T-helper 17 cell (primary cell): ENCODE measurements at places on chromosomes 1 and 21. TPM values are rescaled to one million over a fixed set of nuclear protein-coding genes. Genes with fewer than 3 reads are reported as not detected.

Gene F3
- total RNA-seq = 0.50 TPM

Gene LCE2A
- not detected for total RNA-seq

Gene RBP7
- total RNA-seq = 1.1 TPM

Gene AQP10
- total RNA-seq = 0.42 TPM

Gene HSPB7
- not detected for total RNA-seq

Gene APCS
- not detected for total RNA-seq

Gene PLXNA2
- 2.2 TPM for total RNA-seq

Gene GSTM2
- total RNA-seq = 117 TPM

Gene RXRG
- total RNA-seq = not detected

DNA sequence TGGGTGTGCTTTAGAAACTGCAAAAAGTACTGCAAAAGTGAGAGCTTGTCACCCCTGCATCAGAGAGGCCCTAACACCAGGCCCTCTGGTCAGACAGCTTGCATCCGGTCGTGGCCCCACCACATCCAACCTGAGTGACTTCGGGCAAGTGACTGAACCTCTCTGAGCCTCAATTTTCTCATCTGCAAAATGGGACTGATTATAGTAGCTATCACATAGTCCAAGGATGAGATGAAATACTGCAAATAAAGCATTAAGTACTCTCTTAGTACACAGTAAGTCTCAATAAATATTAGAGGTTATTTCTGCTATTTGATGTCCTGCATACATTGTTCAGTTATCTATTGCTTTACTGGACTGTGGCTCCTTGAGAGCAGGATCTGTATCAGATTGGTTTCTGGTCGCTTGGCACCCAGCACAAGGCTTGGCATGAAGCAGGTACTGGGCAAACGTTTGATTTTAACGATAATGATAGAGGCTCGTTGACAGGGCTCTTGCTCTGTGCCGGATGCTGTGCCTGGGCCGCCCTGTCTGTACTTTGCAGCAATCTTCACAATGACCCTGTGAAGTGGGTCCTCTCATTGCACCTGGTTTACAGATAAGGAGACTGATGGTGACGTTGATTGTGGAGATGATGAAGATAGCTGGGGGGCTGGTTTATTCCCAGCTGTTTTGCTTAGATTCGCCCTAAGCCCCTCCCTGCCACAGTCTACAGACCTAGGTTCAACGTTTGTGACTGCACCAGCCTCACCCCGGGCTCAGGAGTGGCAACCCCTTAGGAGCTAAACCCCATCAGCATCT is 43.6 kb downstream of the RAP1GAP start:
- peaks cover 2% of the 10 kb centered on the region for H3K36me3 ChIP-seq
- no peak overlapping the region for H3K4me3 ChIP-seq
- no peak for DNase-seq
- H3K27me3 ChIP-seq = peaks cover 28% of the 10 kb centered on the region
- peaks cover 7% of the 10 kb centered on the region for H3K4me1 ChIP-seq
- no peak overlapping the region for H3K27ac ChIP-seq

DNA sequence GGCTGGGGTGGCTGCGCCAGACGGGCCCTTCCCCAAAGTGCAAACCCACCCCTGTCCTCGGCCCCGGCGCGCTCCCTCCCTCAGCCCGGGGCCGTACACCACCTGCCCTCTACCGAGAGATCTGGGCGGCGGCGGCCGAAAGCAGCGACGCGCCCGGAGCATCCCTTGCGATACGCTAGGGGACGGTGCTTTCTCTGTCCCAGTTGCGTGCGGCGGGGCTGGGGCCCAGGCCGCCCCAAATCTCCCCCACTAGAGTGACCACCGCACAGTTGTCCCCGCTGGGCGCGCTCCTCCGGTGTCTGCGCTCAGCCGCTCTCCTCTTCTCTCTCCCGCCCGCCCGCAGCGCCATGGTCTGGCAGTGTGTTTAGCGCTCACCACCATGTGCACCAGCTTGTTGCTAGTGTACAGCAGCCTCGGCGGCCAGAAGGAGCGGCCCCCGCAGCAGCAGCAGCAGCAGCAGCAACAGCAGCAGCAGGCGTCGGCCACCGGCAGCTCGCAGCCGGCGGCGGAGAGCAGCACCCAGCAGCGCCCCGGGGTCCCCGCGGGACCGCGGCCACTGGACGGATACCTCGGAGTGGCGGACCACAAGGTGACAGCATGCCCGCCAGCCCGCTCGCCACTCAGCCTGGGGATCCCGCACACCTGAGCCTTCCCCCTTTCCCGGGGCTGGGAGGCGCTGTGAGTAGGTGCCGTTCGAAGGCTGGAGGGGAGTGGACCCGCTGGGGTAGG is 1.0 kb downstream of the ST6GALNAC5 start:
- no peak overlapping the region for H3K27ac ChIP-seq
- peak overlapping the region; percentile 80 for H3K4me3 ChIP-seq

DNA sequence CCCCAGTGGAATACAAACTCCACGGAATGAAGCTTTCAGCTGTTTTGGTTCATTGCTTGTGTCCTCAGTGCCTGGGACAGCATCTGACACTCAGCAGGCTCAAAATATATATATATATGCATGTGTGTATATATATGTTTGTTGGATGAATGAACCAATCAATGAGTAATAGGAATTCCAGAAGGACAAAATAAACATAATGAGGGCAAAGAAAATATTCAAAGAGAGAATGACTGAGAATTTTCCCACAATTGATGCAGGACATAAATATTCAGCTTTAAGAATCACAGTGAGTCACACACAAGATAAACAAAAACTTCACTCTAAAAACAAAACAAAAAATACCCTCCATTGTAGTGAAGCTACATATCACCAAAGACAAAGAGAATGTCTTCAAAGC is 64.0 kb downstream of the CHD5 start:
- no peak overlapping the region for H3K4me3 ChIP-seq
- no peak for DNase-seq
- no peaks in the 10 kb centered on the region for H3K4me1 ChIP-seq
- no peaks in the 10 kb centered on the region for H3K36me3 ChIP-seq
- no peak overlapping the region for H3K27ac ChIP-seq

GRCh38 chr1:215635827-215636226 is 68.7 kb downstream of the KCTD3 start:
- no peak for DNase-seq
- H3K4me1 ChIP-seq = no peaks in the 10 kb centered on the region
- no peaks in the 10 kb centered on the region for H3K27me3 ChIP-seq

- H3K4me1 ChIP-seq = no peaks in the 10 kb centered on the region
- no peaks in the 10 kb centered on the region for H3K27me3 ChIP-seq
- H3K36me3 ChIP-seq = no peaks in the 10 kb centered on the region
- H3K4me3 ChIP-seq = no peak overlapping the region
These were observed 221.0 kb downstream of the DSCAM start for GRCh38 chr21:40625991-40626390.

GRCh38 chr1:207981976-207982375 is 71.1 kb upstream of the CD34 start:
- peaks cover 4% of the 10 kb centered on the region for H3K36me3 ChIP-seq
- no peak for DNase-seq
- H3K27ac ChIP-seq = no peak overlapping the region
- H3K4me1 ChIP-seq = no peaks in the 10 kb centered on the region
- peaks cover 66% of the 10 kb centered on the region for H3K27me3 ChIP-seq

- DNase-seq = no peak
- peaks cover 2% of the 10 kb centered on the region for H3K36me3 ChIP-seq
- H3K4me1 ChIP-seq = peaks cover 4% of the 10 kb centered on the region
- no peak overlapping the region for H3K4me3 ChIP-seq
- H3K27ac ChIP-seq = no peak overlapping the region
These were observed 8.0 kb downstream of the PHLDA3 start for GRCh38 chr1:201460814-201461644.

DNA sequence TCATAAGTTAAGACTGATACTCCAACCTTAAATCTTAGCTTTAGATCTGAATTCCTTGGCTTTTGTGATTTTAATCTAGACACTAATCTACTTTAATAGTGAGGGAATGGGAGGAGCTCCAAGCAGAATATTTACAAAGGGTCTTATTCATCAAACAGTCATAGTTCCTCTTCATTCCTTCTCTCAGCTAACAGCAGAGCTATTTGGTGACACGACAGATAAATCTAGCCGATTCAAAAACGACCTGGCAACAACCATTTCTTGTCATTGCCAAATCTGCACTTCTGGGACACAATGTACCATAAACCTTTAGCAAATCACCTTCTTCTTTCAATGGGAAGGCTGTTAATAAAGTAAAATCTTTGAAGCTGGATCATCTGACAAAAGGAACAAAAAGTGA is 52.8 kb upstream of the FOXD3 start:
- no peaks in the 10 kb centered on the region for H3K4me1 ChIP-seq
- peaks cover 43% of the 10 kb centered on the region for H3K27me3 ChIP-seq
- H3K27ac ChIP-seq = no peak overlapping the region

DNA sequence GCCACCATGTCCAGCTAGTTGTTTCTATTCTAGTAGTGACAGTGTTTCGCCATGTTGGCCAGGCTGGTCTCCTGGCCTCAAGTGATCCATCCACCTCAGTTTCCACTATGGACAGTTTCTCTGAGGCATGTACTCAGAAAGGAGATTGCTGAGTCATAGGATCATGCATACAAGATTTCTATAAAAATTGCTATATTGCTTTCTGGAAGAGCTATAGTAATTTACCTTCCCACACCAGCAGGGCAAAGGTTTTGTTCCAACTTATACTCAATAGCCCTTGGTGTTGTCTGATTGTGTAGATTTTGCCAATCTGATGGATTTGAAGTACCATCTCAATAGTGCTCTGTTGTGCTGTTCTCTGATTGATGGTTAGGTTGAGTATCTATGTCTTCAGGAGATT is 15.6 kb upstream of the ATP1A1 start:
- H3K4me1 ChIP-seq = peaks cover 18% of the 10 kb centered on the region
- no peaks in the 10 kb centered on the region for H3K27me3 ChIP-seq
- H3K4me3 ChIP-seq = no peak overlapping the region
- H3K36me3 ChIP-seq = no peaks in the 10 kb centered on the region

DNA sequence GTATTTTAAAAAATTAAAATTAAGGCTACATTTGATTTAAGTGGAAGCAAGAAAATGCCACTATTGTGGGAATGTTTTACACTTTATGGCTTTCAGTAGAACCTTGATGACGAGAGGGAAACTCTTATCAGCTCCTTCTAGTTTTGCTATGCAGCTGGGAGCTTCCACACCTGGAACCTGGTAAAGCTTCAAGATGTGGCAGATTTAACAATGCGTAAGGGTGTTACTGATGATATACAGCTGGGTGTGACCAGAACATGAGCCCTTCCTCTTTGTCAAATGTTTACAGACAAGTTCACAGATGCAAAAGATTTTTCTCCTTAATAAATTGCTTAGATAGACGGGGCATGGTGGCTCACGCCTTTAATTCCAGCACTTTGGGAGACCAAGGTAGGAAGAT is 20.3 kb downstream of the TTC13 start:
- peaks cover 17% of the 10 kb centered on the region for H3K4me1 ChIP-seq
- peaks cover 4% of the 10 kb centered on the region for H3K36me3 ChIP-seq
- DNase-seq = no peak
- H3K4me3 ChIP-seq = no peak overlapping the region
- H3K27me3 ChIP-seq = no peaks in the 10 kb centered on the region
- H3K27ac ChIP-seq = no peak overlapping the region

- no peak for DNase-seq
- peaks cover 11% of the 10 kb centered on the region for H3K4me1 ChIP-seq
- no peak overlapping the region for H3K27ac ChIP-seq
- H3K4me3 ChIP-seq = no peak overlapping the region
These were observed 9.9 kb downstream of the TRPM2 start for GRCh38 chr21:44363278-44363677.

- peaks cover 28% of the 10 kb centered on the region for H3K4me1 ChIP-seq
- no peak overlapping the region for H3K4me3 ChIP-seq
- H3K36me3 ChIP-seq = peaks cover 5% of the 10 kb centered on the region
- no peaks in the 10 kb centered on the region for H3K27me3 ChIP-seq
These were observed 2.7 kb downstream of the WDTC1 start for GRCh38 chr1:27237112-27237511.
